ENCODE measurements at places on chromosomes 16 and 17.

DNA sequence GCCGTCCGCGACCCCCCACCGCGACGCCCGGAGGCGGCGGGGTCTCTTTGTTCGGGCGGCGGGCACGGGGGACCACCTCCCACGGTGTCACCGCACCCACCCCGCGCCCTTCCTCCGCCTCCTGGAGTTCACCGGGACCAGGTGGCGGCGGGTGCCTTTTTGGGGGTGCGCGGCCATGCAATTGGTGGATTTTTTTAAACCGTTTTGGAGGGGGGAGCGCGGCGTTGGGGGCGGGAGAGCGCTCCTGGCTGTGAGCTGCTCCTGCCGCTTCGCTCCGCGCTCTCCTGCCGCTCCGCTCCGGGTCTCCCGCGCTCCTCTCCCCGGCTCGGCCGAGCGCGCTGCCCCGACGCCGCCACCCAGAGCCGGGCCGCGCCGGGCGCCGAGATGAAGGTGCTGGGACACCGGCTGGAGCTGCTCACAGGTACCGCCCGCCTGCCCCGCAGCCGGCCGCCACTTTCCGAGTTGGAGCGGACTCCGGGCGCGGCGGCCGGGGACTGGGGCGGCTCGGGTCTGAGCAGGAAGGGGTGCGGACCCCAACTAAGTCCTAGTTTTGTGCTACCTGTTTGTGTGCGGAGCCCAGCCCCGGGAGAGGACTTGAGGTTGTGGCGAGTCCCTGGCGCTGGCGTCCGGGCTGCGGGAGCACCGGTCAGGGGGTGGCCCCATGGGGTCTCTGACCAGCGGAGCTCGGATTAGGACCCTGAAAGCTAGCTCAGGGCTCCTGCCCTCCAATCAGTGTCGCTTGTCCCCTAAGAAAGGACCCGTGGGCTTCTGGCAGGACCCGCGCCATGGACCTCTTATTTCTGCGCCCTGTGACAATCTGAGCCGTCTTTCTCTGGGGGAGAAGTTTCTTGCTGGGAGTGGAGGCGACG, 35.7 kb upstream of the NDRG4 start:
- DNase-seq, result no peak

- DNase-seq, result no peak
Observed at GRCh38 chr17:16300554-16300953, 52.7 kb downstream of the CENPV start.

GRCh38 chr16:49921791-49922456, 66.0 kb upstream of the ZNF423 start:
- no peak for DNase-seq

DNA sequence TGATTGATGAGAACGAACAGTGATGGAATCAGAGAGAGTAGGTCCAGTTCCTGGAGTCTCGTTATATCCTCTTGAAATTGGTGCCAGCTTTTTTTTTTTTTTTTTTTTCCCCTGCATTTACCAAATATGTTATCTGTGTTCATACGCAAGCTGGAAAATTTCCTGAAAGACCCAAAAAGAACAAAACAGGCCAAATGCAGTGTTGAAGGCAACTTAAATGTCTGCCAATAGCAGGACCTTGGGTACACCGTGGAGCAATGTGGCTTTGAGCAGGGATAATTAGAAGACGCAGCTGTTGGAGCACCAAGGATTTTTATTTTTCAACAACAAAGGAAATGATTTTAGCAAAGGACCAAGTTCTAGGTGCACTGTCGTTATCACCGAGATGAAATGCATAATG, 105.0 kb downstream of the ABCC6 start:
- DNase-seq, result no peak

GRCh38 chr17:80219763-80220053, 425 bp downstream of the SGSH start:
- DNase-seq, result no peak

- no peak for DNase-seq
Observed at GRCh38 chr16:10169031-10169430, 13.2 kb downstream of the GRIN2A start.

DNA sequence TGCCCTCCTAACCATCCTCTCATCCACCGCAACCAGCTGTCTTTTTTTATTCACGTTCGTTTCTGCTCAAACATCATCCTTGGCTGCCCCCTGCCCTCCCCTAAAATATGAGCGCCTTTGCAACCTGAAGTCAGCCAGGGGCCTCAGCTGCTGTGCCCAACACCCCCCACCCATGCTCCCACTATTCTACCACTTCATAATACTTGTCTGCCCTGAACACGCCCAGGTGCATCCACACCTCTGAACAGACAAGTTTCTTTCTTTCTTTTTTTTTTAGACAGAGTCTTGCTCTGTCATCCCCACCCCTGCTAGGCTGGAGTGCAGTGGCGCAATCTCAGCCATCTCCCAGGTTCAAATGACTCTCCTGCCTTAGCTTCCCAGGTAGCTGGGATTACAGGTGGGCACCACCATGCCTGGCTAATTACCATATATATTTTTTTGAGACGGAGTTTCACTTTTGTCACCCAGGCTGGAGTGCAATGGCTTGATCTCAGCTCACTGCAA, 26.9 kb downstream of the CEP295NL start:
- no peak for DNase-seq

DNA sequence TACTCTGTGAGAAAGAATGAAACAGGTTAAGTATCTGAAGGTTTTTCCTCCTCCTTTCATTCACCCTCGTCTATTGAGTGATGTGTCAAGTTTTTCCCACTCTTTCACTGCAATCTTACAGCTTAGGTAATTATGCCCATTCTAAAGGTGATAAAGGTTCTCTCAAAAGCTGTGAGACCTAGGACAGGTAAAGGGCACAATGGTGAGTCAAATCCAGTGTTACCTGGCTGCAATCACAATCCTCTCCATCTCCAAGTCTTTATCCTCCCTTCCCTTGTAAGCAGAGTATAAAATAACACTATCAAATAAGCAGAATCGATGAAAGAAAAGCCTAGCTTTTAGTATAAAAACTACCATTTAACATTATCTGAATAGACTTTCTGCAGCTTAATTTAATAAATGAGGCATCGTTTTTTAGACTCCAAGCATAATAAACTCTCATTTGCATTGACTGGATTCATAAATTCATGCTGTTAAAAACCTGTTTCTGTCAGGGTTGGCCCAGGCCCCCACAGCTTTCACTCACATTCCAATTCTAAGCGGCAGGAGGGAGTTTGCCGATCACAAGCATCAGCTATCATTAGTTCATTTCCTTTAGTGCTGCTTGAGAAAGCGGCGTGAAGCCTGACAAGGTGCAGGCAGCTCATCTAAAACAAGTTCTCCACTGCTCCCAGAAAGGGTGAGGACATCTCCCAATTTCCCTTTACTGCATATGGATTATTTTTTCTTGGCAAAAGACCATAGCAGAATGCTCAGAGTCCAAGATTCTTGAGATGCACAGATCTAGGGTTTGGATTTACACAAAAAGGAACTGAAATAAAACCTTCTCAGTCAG, 67.8 kb downstream of the CDH8 start:
- no peak for DNase-seq

GRCh38 chr17:58324056-58324408, 4.6 kb downstream of the TSPOAP1 start:
- DNase-seq, result no peak

DNA sequence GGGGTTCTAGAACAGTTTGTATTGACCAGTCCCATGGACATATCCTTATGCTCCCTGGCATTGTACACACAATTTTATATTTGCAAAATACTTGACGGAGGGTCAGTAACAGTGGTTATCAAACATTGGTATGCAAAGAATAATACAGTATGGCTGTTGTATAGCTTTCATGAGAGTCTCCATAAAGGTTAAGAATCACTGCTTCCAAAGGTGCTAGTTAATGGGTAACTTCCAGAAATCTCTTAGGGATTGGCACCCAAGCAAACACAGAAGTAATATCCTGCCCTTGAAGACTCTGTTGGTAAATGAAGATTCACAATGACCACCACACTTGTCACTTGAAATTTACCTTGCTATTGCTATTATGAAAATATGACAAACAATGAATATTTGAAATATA, 239.2 kb downstream of the ZFHX3 start:
- no peak for DNase-seq

- DNase-seq, result no peak
Observed at GRCh38 chr17:65359016-65359415, 202.4 kb downstream of the AXIN2 start.

GRCh38 chr16:80591071-80591915, 50.5 kb downstream of the DYNLRB2 start:
- no peak for DNase-seq

DNA sequence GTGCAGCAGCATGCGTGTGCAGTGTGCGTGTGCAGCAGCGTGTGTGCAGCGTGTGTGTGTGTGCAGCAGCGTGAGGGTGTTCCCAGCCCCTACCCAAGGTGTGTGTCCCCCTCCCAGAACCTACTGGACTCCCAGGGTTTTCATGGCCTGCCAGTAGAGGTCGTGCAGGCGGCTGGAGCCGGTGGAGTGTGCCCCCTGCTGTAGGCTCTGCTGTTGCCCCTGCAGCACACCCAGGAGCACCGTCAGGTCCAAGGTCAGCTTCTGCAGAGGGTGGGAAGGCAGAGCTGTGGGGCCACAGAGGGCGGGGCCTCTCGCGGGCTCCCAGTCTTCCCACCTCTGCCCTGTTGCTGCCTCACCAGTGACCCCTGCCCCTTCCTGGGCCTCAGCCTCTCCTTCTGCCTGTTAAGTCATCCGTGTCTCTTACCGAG, 14.9 kb downstream of the MYBBP1A start:
- DNase-seq, result no peak

DNA sequence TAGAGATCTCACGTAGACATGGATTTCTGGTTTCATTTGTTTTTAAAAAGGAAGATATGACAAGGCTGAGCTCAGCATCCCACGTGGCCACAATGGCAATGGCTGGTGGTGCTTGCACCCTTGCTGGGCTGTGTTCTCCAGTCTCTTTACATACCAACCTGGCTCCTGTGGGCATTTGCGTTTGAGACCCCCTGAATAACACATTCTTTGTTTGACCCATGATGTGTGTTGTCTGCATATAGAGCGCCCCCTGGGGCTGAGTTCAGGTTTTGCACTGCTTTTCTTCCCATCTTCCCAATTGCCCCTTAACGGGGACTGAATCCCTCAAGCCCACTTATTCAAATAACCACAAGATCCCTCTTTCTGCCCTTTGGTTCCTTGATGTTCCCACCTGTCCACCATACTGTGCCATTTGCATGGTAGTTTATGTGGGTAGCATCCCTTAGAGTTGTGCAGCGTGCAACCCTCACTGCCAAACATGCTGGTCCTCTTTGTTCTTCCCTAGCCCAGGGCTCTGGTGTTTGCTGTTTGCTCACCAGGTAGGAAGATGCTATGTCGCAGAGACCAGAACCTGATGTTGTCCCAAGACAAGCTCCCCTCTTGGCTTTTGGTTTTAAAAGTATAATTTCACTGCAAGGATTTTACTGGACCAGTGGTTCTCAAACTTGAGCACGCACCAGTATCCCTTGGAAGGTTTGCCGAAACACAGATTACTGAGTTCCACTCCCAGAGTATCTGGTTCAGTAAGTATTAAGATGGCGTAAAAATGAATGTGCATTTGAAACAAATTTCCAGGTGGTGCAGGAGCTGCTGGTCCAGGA, 38.5 kb upstream of the NKD1 start:
- DNase-seq, result no peak

GRCh38 chr17:77428749-77429368, 288.1 kb downstream of the SEC14L1 start:
- no peak for DNase-seq

GRCh38 chr16:24531166-24531565, 8.2 kb upstream of the RBBP6 start:
- DNase-seq, result no peak

DNA sequence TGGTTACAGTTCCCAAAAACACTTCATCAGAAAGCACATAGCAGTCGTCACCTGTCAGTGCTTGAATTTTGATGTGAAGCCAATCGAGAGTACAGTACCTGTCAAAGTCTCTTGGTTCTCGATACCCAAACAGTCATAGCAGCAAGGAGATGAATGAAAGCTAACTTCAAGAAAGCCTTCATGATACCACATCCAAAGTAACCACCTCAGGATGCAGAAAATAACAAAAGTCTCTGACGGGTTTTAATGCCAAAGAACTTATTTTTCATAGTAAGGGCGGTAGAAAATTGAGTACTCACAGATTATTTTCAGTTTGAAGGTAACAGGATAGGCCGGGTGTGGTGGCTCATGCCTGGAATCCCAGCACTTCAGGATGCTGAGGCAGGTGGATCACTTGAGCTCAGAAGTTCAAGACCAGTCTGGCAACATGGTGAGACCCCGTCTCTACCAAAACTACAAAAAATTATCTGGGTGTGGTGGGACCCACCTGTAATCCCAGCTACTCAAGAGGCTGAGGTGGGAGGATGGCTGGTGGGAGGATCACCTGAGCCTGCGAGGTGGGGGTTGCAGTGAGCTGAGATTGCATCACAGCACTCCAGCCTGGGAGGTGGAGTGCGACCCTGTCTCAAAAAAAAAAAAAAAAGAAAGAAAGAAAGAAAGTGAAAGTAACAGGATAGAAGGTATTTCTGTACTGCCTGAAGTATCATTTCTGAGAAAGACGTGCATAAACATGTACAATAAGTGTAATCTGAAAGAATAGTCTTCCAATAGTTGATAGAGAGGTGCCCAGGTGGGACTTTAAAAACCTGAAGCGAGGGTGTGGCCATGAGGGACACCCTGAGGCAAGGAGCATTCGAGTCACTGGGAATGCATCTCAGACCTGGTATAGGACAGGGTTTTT, 15.4 kb downstream of the MFSD11 start:
- no peak for DNase-seq

GRCh38 chr17:50955160-50955559, 89.0 kb upstream of the TOB1 start:
- DNase-seq, result no peak

- no peak for DNase-seq
Observed at GRCh38 chr17:57867126-57867525, 17.3 kb upstream of the MRPS23 start.

GRCh38 chr16:10497132-10498101, 83.0 kb downstream of the EMP2 start:
- DNase-seq, result no peak

DNA sequence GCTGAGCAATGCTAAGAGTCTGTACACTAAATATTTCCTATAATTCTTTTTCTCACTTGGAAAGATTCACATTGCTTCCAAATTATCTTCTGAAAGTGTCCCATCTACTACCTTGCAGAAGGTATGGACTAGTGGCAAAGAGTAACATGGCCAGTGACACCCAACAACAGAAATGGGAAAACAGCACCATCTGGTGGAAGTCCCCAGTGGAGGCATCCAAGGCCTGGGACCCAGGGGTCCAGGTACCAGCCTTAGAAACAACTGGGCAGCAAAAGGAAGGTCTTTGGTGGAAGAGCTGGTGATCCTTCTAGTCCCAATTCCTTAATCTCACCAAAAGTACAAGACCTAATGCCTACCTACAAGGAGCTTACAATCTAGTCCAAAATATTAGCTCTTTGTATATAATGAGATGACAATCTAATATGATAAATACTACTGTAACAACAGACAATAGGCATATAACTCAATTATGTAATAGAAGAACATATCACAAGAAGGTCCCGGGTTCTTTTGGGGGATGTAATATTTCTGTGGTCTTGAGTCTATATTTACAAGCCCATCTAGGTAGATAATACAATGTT, 55.3 kb downstream of the SKAP1 start:
- DNase-seq, result no peak
